RPMI7951 (cell line): ENCODE measurements at places on chromosomes 7 and 10. TPM values are rescaled to one million over a fixed set of nuclear protein-coding genes. Genes with fewer than 3 reads are reported as not detected.

GRCh38 chr10:113158183-113158582 lies 208.1 kb downstream of the TCF7L2 start:
- no peak for DNase-seq

- DNase-seq, result peak; percentile 9
Observed at GRCh38 chr7:148882841-148883265, 1.2 kb downstream of the EZH2 start.

- DNase-seq, result peak; percentile 45
Observed at GRCh38 chr10:94402843-94403379, 570 bp downstream of the TBC1D12 start.

DNA sequence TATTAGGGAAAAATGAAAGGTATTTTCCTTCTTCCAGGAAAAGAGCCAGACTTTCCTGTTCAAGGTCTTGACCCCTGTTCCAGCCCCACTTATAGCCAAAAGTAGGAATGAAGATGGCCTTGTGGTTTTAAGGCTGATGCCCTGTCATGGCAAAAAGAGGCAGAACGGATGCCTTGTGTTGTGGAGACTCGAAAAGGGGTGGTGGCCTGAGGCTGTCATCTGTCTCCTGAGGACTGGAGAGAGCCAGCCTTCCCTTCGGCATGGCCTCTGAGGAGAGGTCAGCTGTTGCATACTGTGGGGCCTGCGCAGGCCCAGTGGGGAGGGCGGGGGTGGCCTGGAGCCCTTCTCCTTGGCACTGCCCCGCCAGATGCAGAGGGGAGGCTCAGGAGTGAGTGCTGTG lies 166.0 kb upstream of the EEPD1 start:
- peak; percentile 70 for DNase-seq

GRCh38 chr7:35801392-35802101 lies 690 bp downstream of the SEPTIN7 start:
- peak; percentile 76 for DNase-seq

DNA sequence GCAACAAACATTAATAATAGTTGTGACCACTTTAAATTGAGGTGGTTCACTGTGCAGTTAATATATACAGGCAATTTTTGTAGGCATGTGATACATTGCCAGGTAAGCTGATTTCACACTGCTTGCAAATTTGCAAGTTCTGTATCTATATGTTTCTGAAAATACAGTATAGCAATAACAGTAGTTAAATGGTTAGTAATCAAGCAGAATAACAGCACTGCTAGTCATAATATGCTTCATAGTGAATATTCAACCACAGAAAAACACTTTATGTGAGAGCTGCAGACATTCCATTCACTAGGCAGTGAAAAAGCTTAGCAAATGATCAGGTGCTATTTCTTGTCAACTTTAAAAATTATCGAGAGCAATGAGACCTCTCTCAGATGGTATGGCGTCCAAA lies 28.9 kb downstream of the SLC26A4 start:
- no peak for DNase-seq

GRCh38 chr7:37604078-37604477 lies 79.5 kb upstream of the GPR141 start:
- DNase-seq, result no peak

DNA sequence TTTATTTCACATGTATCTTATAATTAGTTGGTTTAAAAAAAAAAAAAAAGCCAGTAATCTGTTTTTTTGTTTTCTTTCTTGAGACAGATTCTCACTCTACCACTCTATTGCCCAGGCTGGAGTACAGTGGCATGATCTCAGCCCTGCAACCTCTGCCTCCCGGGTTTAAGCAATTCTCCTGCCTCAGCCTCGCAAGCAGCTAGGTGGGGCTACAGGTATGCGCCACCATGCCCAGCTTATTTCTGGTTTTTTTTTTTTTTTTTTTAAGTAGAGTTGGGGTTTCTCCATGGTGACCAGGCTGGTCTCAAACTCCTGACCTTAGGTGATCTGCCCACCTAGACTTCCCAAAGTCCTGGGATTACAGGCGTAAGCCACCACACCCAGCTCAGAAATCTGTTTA lies 34.1 kb upstream of the CAPZA2 start:
- no peak for DNase-seq

GRCh38 chr10:128877141-128877540 lies 589.9 kb upstream of the MGMT start:
- no peak for DNase-seq

DNA sequence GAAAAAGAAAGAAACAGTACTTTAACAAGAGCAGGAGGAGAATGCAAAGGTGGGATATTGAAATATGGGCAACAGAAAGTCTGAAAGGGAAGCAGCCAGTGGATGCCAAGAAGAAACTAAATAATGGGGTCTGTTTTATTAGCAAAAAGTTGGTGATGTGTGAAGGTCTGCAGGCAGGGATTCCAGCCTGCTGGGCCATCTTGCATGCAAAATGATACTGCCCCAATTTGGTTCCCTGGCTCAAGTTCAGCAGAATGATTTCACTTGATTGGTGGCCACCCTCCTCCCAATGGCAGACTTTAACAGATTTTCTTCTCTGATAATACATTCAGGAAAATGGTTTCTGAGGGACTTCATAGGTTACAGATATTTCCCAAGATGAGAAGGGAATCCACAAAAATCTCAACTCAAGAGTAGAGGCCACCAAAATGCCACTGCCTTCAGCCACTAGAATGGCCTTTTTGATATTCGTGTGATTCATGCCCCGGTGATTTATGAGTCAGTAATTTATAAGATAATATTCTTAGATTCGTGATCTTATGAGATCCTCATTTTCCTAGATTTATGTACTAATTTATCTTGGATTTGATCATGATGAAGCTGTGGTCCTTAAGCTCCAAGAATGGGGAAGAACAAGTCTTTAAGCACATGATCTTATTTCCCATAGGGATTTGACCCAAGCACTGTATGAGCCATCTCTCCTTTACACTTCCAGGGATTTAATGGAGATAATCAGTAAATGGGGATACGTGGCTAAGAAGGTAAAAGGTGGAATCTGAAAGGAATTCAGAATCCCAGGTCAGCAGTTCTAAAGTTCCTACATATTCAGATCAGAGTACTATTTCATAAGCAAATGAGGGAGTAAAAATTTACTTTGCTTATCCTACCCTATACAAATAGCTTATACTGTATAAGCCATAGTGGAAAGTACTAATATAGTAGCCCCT lies 32.3 kb upstream of the ADD3 start:
- no peak for DNase-seq

GRCh38 chr10:84607523-84607922 lies 279.1 kb downstream of the CCSER2 start:
- DNase-seq, result no peak

DNA sequence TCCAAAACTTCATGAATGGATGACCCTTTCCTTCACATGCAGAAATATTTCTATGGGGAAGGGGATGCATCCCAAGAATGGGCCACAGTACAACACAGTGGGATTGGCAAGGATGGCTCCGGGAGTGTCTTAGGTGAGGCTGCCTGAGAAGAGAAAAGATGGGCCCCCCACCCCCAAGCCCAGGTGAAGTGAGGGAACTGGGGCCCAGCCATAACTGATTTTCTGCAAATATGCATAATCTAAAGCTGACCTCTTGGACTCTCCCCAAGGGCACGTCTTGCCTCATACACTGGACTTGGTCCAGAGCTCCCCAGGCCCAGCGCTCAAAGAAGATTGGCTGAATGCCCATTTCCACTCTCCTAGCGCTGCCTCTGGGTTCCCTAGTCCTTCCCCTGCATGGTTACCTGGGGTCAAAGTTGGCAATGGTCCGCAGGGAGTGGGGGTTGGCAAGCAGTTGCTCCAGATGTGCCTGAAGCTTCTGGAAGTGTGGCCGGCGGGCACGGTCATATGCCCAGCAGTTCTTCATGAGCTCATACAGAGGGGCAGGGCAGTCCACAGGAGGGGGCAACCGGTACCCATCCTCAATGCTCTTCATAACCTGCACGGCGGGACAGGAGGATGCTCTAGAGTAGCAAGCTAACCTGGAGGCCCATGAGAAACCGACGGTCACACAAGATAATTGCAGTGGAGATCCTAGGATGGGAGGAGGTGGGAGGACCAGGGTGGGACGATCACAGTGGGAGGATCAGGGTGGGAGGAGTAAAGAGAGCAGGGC lies 12.3 kb downstream of the ZYX start:
- no peak for DNase-seq

DNA sequence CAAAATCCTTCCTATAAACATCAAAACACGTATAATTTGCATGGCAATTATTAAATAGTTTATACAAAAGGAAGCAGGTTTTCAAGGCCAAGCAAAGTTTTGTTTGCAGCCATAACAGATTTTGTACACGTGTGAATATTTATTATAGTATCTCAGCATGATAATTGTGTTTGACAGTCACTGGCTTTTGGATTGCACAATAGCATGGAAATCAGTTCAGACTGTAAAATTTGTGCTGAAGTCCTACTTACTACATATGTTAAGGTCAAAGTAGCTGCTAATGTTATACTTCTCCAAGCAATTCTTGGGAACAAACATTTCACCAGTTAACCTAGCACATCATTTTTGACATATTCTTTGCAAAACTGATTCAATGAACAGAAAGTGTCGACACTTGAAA lies 287.6 kb upstream of the POM121L12 start:
- no peak for DNase-seq

- DNase-seq, result no peak
Observed at GRCh38 chr7:29115753-29116152, 30.6 kb downstream of the CPVL start.

DNA sequence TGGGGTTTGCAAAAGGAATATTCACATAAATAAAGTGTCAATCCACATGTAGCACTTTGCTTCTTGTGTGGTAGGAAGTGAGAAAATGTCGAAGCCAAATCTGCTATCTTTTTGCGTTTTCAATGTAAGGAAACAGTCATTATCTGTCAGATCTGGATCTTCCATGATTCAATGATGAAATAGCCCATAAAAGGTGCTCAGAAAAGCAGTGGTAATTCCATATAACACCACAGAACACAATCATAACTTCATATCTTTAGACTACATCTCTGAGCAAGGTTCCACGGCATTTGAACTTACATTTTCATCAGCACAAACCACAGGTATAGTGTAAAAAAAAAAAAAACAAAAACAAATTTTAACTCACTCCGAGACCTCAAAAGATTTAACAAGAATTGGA lies 39.9 kb upstream of the EGR2 start:
- DNase-seq, result no peak

- DNase-seq, result no peak
Observed at GRCh38 chr7:240146-240676, 47.8 kb downstream of the FAM20C start.

GRCh38 chr10:81594991-81595390 lies 280.0 kb upstream of the NRG3 start:
- no peak for DNase-seq

GRCh38 chr10:110845756-110846620 lies 25.7 kb upstream of the PDCD4 start:
- no peak for DNase-seq

GRCh38 chr10:43610636-43611035 lies 4.4 kb downstream of the ZNF485 start:
- DNase-seq, result peak; percentile 62

The HSPA12A gene
- 3.0 and 3.1 TPM in 2 replicates for total RNA-seq

The TRPV5 gene
- not detected in 2 replicates for total RNA-seq

The VWC2 gene
- total RNA-seq, result not detected in 2 replicates

The ATRNL1 gene
- total RNA-seq, result 0.12 and 0.39 TPM in 2 replicates

The SRRM3 gene
- not detected in 2 replicates for total RNA-seq

The GNB2 gene
- total RNA-seq, result 89.4 and 125 TPM in 2 replicates

The ZSWIM8 gene
- 18.3 and 21.6 TPM in 2 replicates for total RNA-seq

The AKR1D1 gene
- not detected in 2 replicates for total RNA-seq

The DKK1 gene
- total RNA-seq, result 4.7 and 7.3 TPM in 2 replicates

The LLCFC1 gene
- total RNA-seq, result not detected in 2 replicates
